Stimulated activated CD4-positive, alpha-beta T cell treated with anti-CD3 and anti-CD28 coated beads, TNF-alpha, amount 100 ng/mL, for 24 hours (primary cell): ENCODE measurements at places on chromosomes 6 and 20.

GRCh38 chr20:44020406-44021148, 105.9 kb downstream of the TOX2 start:
- no peak for DNase-seq

GRCh38 chr6:99151634-99152346, 197.7 kb downstream of the FAXC start:
- peak; percentile 49 for DNase-seq

- DNase-seq, result no peak
Measured at GRCh38 chr6:390914-391558, 516 bp upstream of the IRF4 start.

GRCh38 chr6:5967594-5967993, 39.1 kb downstream of the NRN1 start:
- no peak for DNase-seq

DNA sequence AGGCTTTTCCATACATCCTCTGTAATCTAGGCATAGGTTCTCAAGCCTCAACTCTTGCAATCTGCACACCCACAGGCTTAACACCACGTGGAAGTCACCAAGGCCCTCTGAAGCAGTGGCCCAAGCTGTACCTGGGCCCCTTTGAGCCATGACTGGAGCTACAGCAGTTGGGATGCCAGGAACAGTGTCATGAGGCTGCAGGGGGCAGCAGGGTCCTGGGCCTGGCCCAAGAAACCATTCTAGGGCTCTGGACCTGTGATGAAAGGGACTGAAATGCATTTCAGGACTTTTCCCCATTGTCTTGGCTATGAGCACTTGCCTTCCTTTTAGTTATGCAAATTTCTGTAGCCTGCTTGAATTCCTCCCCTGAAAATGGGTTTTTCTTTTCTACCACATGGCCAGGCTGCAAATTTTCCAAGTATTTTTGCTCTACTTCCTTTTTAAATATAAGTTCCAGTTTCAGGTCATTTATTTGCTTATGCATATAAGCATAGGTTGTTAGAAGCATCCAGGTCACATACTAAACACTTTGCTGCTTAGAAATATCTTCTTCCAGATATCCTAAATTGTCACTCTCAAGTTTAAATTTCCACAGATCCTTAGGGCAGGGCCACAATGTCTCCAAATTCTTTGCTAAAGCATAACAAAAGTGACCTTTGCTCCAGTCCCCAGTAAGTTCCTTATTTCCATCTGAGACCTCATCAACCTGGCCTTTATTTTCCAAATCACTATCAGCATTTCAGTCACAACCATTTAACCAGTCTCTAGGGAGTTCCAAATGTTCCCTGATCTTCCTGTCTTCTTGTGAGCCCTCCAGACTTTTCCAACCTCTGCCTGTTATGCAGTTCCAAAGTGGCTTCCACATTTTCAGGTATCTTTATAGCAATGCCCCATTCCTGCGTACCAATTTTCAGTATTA, 48.6 kb upstream of the CD2AP start:
- no peak for DNase-seq

DNA sequence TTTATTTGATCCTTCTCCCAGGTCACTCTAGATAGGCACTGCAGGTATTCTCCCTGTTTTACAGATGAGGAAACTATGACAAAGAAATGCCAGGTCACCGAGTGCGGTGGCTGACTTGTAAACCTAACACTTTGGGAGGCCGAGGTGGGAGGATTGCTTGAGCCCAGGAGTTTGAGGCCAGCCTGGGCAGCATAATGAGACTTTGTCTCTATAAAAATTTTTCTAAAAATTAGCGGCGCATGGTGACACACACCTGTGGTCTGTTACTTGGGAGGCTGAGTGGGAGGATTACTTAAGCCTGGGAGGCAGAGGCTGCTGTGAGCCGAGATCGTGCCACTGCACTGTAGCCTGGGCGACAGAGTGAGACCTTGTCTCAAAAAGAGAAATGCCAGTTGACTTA, 5.1 kb downstream of the RALGAPB start:
- DNase-seq, result no peak
